ENCODE measurements at places on chromosomes 2 and 18.

DNA sequence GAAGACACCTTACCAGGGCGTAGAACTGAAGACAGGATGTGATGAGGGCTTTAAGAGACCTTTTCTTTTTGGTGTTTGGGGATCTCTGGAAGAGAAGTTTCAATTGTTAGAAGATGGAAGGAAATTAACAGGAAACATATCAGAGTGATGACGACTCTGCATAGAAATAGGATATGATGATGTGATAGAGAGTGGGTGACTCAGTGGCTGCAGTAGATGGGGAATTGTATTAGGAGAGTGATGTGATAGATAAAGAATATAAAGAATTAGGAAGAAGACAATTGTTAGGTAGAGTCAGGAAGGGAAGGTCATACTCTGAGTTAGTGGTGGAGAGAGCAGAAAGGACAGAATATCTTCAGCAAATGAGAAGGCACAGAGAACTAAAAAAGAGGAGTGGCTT lies 593.9 kb downstream of the NYAP2 start:
- DNase-seq: no peak

GRCh38 chr2:121890041-121890440 lies 134.6 kb downstream of the TSN start:
- DNase-seq: no peak

- no peak for DNase-seq
These were observed 55.9 kb upstream of the ZNF385B start for GRCh38 chr2:179917272-179917671.

DNA sequence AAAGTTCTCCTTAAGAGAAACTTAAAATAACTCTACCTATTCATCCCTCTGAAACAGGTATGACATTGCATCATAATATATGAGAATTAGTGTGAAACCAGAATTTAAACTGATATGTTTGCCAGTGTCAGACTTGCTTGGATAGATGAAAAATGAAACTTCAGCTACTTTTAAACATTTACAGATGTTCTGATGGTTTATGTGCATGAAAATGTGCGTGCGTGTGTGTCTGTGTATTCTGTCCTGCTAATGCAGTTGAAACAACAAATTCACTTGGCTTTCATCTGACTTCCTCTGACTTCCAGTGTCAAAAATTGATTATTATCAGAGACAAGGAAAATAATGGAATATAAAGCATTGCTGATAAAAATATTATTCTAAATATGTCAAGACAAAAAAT lies 719.4 kb downstream of the LRP1B start:
- no peak for DNase-seq

DNA sequence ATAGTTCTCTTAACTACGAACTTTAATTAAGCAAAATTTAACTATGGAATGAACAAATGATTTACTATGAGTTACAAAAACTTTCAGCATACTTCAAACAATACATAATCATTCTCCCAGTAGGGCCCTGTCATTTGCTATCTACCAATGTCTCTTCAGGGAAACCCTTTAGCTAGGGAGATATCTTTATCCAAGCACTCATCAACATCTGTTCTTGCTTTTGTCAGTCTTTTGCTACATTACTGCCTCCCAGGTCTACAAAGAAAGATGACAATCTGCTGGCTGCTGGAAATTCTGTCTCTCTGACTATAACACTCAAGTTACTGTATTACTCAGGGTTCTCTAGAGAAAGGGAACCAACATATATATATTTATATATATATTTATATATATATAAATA lies 1626.3 kb upstream of the CELF4 start:
- no peak for DNase-seq

Measured in HS-27A (cell line).